Endothelial cell (in vitro differentiated cells): ENCODE measurements at places on chromosomes 6 and 20.

DNA sequence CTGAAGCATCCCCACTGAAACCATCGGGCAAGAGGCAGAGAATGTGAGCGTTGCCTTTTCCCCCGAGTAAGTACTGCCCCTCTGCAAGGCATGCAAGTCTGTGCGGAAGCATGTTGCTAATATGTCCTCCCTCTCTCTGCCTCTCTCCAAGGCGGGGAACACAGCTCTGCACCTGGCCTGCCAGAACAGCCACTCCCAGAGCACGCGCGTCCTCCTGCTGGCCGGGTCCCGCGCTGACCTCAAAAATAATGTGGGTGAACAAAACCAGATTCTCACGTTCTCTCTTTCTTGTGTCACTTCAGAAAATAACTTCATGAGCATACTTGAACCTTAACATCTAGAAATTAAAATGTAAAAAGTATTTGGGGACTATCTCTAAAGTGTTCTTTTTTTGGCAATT lies 26.4 kb downstream of the LYRM2 start:
- DNase-seq, result no peak

DNA sequence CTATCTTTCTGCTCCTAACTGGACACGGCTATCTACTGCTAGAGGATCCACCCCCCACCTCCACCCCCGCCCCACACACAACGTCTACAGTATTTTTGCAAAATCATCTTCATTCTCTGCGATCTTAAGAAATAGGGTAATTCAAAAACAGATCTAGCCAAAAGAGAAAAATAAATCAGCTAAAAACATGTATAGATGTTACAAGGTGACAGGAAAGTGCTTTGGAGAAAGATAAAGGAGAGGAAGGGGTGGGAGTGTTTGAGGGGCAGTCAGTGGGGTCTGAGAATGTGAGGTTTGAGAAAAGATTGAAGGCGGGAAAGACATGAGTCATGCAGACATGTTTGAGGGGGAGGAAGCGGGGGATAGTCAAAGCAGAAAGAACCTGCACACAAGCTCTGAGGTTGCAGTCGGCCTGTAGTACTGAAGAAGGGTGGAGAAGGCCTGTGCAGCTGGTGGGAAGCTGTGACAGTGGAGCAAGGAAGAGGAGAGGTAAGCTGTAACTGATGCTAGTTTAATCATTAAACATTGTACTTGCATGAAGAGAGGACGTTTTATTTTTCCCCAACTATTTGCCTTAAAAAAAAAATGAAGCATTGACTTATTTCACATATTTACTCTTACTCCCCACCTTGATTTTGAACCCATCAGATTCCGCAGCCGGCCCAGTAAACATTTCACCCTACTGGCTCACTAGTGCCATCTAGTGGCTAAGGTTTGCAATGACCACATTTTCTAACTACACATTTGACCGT lies 332.6 kb downstream of the ADGRB3 start:
- peak; percentile 73 for DNase-seq

DNA sequence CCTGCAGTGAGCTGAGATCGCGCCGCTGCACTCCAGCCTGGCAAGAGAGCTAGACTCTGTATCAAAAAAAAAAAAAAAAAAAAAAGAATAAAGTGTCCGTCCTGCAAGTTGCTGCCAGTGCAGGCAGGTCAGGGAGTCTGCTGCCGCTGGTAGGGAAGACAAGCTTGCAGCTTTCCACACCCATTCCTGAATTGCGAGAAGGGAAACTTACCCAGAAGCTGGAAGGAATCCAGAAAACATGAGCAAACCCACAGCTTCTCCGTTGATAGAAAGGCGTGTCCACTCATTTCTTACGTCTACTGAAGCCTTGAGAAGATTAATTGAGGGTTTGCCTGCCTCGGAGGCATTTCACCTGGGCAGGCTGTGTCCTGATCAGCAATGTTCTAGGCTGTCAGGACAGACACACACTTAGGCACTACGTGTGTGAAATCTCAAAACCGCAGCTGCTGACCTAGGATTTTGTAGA lies 61.6 kb upstream of the DSP start:
- DNase-seq, result no peak

DNA sequence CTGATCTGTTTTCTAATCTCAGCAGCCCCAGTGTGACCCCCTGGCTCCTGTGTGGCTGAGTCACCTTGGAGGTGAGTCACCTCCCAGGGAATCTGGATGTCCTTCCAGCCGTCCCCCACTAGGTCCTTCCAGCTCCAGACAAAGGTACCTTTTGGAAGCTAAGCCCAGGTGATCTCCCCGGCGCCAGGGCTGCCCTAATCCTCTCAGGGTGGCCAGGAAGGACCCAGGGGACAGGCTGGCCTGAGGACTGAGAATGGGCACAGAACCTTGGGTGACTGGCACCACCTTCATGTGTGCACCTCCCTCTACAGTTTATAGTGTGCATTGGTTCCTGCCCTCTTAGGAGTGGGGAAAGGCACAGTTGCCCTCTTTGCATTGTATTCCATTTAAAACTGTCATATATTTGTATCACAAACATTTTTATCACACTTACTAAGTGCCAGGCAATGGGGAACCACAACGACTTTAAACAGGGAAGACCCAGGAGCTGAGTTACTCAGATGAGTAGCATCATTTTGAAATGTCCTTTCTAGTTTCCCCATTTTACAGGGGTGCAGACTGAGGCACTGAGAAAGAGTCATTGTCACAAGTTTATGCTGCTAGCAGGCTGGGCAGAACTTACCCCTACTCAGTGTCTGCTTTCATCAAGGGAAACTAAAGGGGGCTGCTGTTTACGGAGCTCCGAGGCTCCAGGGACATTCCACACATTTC lies 2.6 kb upstream of the BPIFB4 start:
- DNase-seq, result peak; percentile 28

DNA sequence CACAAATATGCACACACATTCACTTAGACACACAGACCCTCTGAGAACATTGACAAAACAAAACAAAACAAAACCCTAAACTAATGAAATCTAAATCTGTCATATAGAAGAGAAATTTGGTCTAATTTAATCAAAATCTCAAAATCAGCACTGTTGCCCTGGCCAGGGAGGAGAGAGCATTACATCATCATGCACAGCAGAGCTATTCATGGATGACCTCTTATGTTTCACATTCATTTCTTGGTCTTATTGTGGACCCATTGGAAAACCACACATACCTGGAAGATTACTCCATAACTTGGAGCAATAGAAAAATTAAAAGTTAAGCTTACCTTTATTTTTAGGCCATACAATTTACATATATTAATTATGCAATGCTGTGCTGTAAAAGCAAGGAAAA lies 1223.6 kb upstream of the GJE1 start:
- no peak for DNase-seq

DNA sequence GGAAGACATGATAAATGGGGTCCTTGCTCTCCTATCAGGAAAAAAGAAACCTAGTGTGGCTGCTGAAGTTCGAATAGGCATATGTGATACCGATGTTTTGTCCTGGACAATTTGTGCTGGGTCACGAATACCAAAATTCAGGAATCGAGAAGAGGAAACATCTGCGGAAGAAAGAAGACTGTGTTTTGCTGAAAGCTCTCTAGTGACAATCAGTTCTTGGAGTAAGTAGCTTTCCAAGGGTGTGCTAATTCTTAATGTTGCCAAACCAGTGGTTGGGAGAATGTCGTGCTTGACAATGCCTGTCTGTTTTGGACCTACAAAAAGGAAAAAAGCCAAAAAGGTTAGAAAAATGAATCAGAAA lies 956.1 kb downstream of the PHF3 start:
- no peak for DNase-seq

- DNase-seq, result no peak
These were observed 13.1 kb downstream of the ITPR3 start for GRCh38 chr6:33634161-33634727.

DNA sequence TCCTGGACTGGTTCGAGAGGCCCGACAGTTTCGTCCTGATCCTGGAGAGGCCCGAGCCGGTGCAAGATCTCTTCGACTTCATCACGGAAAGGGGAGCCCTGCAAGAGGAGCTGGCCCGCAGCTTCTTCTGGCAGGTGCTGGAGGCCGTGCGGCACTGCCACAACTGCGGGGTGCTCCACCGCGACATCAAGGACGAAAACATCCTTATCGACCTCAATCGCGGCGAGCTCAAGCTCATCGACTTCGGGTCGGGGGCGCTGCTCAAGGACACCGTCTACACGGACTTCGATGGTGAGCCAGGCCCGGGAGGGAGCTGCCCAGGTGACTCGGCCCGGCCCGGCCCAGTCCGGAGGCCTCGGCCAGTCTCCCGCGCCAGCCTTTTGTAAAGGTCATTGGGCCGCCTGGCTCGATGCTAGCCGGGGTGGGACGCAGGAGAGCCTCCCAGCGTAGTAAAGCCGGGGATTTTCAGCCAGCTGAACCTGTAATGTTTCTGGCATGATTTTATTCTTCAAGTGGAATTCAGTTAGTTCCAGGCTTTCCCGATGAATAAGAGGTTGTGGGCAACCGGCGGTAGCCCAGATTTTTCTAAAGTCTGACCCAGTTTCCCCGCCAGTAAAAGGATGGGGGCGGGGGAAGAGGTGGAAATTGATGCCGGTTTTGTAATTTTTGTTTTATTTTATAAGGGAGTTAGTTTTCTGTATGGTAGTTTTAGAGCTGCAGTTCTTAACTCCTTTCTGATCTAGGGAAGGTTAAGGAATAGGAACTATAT lies 1.4 kb downstream of the PIM1 start:
- DNase-seq, result peak; percentile 28

GRCh38 chr20:8470156-8470555 lies 338.1 kb downstream of the PLCB1 start:
- no peak for DNase-seq
